Stimulated activated CD4-positive, alpha-beta T cell treated with anti-CD3 and anti-CD28 coated beads, Interleukin-2, amount 100 ng/mL, for 48 hours (primary cell): ENCODE measurements at places on chromosomes 6 and 20.
A peak's percentile ranks its signal among the peaks of the same experiment; 100 is the strongest.

DNA sequence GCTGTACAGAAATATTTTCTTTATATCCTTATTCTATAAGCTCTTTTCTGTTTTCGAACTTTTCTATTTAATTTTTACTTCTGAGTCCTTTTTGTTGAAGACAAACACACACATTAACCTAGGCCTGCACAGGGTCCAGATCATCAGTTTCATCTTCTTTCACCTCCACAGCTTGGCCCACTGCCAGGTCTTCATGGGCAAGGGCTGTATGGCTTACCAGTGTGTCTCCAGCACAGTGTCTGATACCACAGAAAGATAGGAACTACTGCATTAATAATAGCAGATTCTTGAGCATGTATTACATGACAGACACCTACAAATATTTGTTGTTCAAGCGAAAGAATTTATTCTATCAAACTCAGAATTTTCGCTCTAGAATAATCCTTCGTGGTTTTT lies 24.4 kb downstream of the QKI start:
- DNase-seq = no peak

DNA sequence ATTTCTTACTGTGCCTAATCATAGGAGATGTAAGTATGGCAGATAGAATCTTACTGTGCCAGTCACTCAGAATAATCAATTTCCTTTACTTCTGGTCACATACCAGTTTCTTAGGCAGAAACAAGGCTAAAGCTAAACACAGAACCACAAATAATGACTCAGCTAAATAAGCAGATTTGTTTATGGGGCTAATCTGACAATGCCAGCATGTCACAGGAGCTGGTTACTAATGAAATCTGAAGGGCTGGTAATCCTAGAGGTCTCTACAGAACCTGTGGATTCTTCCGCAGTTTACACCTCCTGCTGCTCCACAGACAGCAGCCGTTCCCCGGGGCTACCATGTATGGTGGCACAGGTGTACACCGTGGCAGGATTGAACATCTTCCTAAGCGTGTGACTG lies 80.8 kb downstream of the LYRM4 start:
- DNase-seq = no peak

DNA sequence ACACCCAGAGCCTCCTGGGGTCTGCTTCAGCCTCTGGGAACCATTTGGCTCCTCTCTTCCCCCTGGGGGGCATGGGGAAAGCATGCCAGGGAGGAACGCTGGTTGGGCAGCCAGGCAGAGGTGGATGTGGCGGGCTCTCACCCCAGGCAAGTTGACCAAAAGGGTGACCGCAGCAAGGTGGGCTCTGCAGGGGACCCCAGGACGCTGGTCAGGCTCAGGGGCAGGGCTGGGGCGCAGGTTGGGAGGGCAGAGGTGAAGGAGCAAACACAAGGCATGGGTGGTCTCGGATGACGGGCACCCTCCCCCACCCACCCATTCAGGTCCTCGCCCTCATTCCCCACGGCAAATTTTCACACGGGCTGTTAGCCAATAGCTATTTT lies 30.2 kb upstream of the MRGBP start:
- DNase-seq = no peak

GRCh38 chr20:47662483-47663353 lies 122.6 kb downstream of the SULF2 start:
- DNase-seq = no peak

GRCh38 chr6:109861946-109862345 lies 116.2 kb upstream of the GPR6 start:
- DNase-seq = no peak

DNA sequence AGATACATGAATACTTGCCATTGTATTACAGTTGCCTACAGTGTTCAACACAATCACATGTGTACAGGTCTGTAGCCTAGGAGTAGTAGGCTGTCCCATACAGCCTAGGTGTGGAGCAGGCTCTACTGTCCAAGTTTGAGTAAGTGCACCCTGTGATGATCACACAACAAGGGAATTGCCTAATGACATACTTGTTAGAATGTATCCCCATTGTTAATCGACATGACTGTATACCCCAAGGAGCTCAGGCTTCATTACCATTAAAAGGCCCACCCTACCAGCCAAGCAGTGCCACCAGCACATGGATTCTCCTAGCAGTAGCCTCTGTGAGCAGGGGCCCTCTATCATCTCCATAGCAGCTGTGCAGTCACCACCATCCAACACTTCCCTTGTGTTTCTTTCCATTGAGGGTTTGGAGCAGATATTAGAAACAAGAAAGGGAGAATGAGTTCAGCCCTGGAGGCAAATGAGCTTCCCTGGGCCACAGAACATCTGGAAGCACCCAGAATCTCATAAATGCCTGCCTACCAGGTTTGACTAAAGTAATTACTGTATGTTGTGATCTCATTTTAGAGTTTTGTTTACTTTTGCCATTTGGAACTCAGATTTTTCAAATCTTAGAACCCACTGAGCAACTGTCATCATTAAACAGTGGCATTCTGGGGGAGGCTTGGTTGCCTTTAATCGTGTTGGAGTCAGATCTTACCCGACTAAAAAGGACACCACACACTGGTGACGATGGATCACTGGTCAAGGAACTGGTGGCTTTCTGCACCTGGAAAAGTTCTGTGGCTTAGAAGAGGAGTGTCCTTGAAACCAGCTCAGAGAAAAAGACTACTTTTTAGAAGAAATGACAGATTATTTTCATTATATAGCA lies 104.9 kb downstream of the TULP4 start:
- no peak for DNase-seq

GRCh38 chr20:60482221-60483008 lies 524.2 kb downstream of the CDH26 start:
- no peak for DNase-seq

GRCh38 chr6:52686878-52687699 lies 16.2 kb downstream of the TMEM14A start:
- no peak for DNase-seq

DNA sequence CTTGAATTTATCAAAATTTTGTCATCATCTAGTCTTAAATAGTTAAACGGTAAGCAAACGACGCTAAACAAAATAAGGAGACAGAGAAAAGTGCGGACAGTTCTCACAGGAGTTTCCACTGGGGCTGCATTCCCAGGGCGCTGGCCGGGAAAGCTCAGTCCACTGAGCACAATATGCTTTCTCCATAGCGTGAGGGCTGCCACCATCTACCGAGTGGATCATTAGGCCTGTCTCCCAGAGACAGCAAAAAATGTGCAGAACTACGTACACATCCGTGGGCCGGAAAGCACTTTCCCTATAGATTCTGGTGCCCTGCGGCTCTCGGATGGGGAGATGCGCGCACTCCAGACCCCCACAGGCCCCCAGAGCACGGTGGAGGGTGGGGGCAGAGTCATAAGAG lies 84.9 kb downstream of the THBS2 start:
- no peak for DNase-seq

DNA sequence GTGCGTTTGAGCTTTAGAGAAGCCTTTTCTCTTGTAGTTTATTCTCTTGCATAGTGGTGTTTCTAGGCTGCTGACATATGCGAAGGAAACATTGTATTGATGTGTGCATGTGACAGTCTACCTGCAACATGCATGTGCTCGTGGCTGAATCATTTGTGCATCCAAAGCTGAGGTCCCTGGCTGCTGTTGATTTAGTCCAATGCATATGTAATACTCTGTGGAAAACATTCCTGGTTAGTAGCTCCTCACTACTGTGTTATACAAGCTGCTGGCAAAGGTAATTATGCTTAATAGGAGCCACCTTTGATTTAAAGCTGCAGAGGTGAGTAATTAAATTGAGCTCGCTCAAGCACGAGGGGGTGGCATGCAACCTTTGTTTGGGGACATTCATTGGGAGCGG lies 24.5 kb downstream of the TSHZ2 start:
- DNase-seq = no peak

DNA sequence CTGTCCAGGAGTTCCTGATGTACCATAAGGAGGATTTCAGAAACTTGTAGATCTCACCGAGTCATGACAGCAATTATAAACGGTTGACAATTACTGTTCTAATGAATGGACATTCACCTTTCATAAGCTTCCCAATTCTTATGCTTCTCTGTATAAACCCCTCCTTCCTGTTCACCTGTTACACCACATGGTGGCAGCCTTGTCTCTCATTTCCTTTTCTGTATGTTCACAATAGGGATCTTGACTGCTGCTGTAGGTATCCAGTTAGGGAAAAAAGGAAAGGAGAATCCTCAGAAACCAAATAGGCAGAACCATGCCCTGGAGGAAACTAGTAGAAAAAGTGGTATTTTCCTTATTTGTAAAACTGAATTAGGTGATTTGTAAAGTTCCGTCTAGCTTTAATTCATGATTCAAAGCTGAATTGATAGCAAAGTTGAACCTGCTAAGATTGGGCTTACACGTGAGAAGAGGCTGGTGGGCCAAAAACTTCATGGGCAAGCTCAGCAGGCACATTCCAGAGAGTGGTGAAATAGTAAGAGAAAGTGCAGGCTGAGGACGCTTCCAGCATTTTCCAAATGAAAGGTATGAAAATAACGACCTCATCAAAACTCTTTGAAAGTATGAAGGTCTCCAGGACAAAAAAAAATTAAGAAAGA lies 29.0 kb upstream of the TBPL1 start:
- peak; percentile 26 for DNase-seq

DNA sequence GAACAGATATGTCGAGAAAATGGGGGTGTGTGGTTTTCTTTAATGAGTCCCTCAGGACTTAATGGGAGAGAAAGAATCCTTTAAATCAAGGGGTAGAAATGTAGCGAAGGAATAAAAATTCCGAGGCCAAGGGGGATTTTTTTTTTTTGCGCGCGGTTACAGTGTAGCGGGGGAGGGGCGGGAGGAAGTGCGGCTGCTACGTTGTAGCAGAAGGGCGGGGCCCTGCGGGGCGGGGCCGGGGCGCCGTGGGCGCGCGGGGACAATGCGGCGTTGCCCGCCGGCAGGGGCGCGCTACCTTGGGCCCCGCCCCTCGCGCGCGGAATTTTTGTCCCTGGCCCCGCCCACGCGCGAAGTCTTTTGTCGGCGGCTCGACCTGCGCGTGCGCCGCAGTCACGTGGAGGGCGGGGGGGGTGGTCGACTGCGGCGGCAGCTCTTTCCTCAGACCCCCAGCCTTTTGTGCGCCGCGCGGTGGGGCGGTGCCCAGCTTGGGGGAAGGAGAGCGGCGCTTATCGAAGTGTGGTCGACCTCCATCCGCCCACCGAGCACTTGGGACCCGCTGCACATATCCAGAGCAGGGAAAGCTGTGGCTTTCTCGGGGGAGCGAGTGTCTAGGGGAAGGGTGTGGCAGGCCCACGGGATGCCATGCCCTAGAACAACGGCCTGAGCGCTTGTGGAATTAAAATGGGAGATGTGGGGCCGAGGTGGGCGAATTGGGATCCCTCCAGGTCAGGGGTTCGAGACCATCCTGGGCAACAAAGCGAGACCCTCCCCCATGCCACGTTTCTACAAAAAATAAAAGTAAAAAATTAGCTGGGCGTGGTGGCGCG lies 1.3 kb downstream of the TUBB start:
- DNase-seq = peak; percentile 98

GRCh38 chr20:48880331-48880730 lies 41.2 kb upstream of the ARFGEF2 start:
- no peak for DNase-seq

DNA sequence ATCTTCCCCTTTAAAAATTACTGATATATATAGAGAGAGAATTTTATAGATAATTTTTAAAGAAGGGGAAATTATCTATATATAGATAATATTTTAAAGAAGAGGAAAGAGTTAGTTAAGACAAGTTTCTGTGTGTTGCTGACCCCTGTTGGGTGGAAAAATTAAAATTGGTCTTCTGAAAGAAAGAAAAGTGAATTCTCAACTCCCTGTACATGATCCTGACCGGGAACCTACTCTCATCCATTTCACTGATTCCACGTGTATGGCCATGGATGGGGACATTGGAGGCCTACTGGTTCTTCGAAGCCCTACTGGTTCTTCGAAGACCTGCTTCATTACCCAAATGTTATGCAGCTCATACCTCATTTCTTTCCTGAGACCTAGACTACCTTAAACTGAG lies 53.0 kb upstream of the TCF21 start:
- DNase-seq = no peak
